ENCODE measurements at places on chromosomes 16 and 17. TPM values are rescaled to one million over a fixed set of nuclear protein-coding genes. Genes with fewer than 3 reads are reported as not detected.

GRCh38 chr17:63929860-63930766 lies 2.0 kb downstream of the CD79B start:
- no peak for DNase-seq

- DNase-seq, result peak; percentile 8
Observed at GRCh38 chr17:9645851-9646545, 681 bp downstream of the USP43 start.

DNA sequence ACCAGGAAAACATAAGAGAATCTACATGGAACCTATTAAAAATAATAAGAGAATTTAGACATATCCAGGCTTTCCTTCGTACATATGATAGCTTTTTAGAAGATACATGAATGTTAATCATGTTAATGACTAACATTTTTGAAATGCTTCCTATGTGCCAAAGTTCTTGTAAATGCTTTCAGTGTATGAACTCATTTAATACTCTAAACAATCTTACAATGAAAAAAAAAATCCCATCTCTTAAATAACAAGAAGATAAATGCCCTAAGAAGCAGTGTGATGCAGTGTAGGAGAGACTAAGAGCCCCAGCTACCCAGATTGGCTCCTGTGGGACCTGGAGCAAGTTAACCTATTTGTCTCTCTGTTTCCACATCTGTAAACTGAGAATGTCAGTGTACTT lies 220.4 kb upstream of the MYOCD start:
- DNase-seq, result no peak

GRCh38 chr17:10751563-10751962 lies 21.7 kb upstream of the TMEM220 start:
- no peak for DNase-seq

DNA sequence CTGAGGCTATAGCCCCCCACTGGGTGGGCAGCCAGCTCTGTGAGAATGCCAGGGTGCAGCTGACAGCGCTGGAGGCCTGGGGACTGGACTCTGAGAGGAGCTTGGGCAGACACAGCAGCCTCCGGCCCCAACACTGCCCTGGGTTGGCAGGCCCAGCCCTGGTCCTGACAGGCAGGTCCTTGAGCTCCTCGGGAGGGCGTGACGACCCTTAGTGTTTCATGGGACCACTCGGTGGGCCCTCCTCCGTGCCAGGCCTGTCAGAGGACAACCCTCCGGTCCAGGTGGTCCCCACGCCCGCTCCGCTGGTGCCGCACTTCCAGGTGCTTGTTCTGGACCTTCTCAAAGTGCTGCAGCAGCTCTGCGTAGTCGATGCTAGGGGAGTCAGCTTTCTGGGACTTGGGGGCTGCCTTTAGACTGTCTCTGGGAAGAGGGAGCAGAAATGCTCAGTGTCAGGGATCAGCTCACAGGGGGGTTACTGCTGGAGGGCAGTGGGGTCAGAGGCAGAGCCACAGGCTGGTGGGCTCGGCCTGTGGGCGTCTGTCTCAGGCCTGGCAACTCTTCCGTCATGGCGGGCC lies 1.9 kb upstream of the MTSS2 start:
- no peak for DNase-seq

- no peak for DNase-seq
Observed at GRCh38 chr17:50976951-50977472, 110.9 kb upstream of the TOB1 start.

DNA sequence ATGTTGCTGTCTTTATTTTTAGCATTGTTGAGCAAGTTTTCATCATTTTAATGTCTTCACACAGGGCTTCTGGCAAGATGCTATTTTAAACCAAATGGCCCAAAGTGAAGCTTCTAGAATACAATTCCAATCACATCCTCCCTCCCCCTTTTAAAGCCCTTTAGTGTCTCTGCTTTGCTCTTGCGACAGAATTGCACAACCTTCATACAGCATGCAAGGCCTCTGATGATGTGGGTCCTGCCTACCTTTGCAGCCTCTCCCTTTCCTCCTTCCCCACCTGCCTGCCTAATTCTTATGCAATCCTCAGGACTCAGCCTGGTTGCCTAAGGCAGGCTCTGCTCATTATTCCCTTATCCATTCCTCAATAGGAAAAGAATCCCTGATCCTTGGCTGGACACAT lies 381.7 kb downstream of the SLC39A11 start:
- no peak for DNase-seq

- DNase-seq, result no peak
Observed at GRCh38 chr17:19248151-19248927, 11.2 kb downstream of the EPN2 start.

DNA sequence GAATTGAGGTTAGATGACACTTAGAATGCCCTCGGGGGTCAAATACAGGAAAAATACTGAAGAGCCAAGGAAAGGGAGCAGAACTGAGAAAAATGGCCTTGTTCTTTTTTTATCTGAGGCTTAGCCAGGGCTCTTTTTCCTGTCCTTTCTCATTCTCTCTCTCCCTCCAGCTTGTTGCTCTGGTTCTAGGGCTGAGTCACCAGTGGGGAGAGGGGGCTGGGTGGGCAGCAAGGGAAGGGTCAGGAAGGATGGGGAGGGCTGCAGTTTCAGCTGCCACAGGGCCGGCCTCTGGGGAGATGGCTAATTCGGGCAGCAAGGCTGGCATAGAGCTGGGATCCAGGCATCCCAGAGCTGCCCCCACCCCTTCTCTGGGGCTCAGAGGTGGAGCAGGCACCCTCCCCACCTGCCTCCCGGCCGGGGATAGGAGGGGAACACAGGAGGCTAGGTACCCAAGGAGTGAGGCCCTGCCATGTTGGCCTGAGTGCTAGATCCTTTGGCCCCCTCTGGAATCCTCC lies 3.9 kb downstream of the ITGA3 start:
- DNase-seq, result no peak

GRCh38 chr17:60157487-60158040 lies 7.8 kb downstream of the CA4 start:
- no peak for DNase-seq

DNA sequence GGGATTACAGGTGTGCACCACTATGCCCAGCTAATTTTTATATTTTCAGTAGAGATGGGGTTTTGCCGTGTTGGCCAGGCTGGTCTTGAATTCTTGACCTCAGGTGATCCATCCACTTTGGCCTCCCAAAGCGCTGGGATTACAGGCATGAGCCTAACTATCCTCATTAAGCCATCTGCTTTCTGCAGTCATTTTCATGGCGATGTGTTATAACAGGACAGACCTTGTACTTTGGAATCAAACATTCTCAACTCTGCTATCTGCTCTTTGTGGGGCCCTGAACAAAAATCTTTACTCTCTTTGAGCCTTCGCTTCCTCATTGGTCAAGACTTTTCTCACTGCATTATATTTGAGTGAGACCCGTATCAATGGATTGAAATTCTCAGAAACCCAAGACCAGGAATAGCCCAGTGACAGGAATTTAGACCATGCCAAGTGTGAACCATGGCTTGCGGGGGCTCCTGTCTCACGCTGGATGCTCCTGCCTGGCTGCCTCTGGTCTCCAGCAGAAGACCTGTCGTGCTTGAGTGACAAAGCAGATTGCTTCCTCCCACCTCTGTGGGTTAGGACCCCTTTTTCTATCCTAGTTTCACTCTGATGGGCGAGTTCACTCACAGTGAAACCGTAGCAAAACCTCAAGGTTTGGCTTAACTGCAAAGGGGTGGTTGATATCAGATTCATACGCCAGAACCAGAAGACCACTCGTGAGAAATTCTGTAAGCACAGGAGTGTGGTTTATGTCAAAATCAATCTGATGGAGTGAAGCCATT lies 519.1 kb downstream of the MAF start:
- no peak for DNase-seq

- no peak for DNase-seq
Observed at GRCh38 chr17:58079300-58080033, 3.8 kb upstream of the DYNLL2 start.

- no peak for DNase-seq
Observed at GRCh38 chr16:48629531-48629930, 19.6 kb upstream of the N4BP1 start.

GRCh38 chr16:88983771-88984687 lies 7.0 kb upstream of the CBFA2T3 start:
- no peak for DNase-seq

The SYT17 gene
- polyA plus RNA-seq, result not detected

The ZNF624 gene
- 3.3 TPM for polyA plus RNA-seq

The MAPK7 gene
- 11.2 TPM for polyA plus RNA-seq

The IL4R gene
- polyA plus RNA-seq, result 41.6 TPM

Measured in CD8-positive, alpha-beta memory T cell (primary cell).